NCI-H2107 (cell line): ENCODE measurements at places on chromosomes 16 and 17.

DNA sequence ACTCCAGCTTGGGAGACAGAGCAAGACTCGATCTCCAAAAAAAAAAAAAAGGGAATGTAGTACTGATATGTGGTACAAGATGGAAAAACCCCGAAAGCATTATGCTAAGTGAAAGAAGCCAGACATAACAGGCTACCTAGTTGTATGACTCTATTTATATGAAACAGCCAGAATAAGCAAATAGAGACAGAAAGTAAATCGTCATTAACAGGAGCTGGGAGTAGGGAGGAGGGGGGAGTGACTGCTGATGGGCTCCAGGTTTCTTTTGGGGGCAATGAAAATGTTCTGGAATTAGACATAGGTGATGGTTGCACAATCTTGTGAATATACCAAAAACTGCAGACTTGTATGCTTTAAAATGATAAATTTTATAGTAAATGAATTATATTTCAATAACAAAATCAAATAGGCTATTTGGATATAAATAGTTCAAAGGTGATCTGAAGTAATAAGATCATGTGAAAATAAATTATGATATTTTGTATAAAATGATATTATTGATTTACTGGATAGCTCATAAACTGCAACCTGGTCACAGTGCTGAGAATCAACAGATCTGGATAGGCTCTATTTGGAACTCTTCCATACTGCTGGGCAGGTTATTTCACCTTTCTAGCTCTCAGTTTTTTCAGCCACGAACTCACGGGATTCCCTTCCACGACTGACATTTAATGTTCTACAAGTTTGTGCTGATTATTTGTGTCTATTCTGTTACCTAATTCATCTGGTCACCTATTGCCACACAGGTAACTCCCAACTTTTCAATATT is 27.1 kb downstream of the ZNF652 start:
- DNase-seq, result no peak

DNA sequence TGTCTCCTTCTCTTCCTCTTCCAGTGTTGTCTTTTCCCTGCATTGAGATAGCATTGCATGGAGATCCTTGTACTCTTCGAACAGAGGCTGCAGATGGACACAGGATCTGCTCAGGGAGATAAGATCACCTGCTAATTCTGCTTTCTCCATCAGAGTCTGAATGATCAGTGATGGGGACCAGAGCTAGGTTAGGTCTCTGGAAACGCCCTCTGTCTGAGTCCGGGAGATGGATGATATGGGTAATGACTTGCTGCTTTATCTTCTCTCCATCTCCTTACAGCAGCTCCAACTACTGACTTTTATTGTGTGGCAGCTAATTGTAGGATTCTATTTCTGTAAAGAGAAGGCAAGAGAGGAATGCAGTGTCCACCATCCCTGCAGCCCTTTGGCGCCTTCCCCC is 435.6 kb downstream of the WWOX start:
- no peak for DNase-seq

DNA sequence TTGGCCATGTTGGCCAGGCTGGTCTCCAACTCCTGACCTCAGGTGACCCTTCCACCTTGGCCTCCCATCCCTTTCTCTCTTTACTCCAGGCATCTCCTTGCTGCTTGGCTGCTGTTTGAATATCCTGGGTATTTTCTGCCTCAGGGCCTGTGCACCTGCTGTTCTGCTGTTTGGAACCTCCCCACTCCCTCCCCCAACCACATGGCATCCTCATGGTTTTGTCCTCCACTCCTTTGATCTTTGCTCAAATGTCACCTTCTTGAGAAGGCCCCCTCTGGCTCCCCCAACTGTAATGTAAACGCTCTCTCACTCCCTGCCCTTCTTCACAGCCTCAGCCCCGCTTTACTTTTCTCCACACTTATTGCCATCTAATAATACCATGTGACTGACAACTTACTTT is 152.0 kb downstream of the GSG1L start:
- DNase-seq, result no peak

GRCh38 chr17:33245183-33245582 is 47.9 kb downstream of the ASIC2 start:
- DNase-seq, result no peak

GRCh38 chr16:4370570-4371356 is 885 bp upstream of the VASN start:
- no peak for DNase-seq

DNA sequence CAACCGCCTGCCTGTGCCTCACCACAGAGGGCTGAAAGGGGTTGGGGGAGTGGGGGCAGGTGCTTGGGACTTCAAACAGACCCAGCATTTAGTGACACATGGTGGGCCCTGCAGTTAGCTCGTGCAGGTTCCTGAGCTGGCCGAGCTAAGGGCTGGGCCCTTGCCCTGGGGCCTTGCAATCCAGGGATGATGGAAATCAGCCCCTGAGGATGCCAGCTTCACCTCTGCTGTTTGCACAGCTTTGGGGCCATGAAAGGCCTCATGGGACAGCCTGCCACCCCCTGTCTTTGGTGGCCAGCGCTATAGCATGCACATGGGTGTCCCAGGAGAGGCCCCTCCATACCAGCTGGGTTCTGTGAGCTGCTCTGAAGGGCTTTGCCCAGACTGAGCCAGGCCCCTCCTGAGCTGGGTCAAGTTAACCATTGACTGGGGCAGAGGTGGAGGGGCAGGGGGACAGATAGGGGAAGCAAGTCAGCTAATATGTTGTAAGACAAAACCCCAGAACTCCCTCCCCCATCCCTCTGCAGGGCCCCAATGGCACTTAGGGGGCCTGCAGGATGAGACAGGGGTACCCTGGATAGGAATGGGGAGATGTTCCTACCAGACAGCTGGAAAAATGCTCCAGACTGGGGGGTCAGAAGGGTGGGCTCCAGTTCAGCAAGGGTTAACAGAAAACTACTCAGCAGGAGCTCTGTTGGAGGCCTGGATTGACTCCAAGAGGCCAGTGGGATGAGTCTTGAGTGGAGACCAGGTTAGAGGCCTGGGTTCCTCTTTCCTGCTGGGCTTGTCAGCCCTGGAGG is 692 bp downstream of the PRR15L start:
- DNase-seq, result no peak

- DNase-seq, result no peak
These were observed 21.0 kb downstream of the SLC7A6OS start for GRCh38 chr16:68289621-68290329.

GRCh38 chr16:58507963-58508670 is 7.2 kb upstream of the SETD6 start:
- no peak for DNase-seq

DNA sequence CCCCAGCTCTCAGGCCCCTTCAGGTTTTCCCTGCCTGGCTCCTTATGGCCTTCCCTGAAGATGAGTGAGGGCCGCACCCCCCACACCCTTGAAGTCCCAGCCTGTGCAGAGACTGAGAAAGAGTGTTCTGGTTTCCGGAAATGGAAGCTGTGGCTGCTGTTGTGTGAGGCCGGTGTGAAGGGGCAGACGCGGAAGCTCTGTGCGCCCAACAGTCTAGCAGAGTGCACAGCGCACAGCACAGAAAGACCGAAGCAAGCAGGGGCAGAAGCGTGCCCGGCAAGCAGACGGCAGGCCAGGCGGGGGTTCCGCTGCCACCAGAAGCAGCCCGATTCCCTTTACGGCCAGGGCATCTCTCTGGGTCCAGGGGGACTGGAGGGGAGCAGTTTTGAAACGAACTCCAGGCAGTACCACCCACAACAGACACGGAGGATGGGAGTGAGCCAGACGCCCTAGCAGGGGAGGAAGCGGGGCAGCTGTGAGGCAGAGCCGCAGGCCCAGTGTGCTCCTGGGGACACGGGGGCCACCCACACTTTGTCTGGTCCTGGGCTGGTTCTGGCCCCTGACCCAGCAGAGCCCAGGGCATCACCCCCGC is 16.7 kb downstream of the TPSG1 start:
- DNase-seq, result no peak
